Activated T-cell treated with anti-CD3 and anti-CD28 coated beads, Interleukin-2, amount 50 U/mL, for 4 hours (primary cell): ENCODE measurements at places on chromosomes 3 and 15. TPM values are rescaled to one million over a fixed set of nuclear protein-coding genes. Genes with fewer than 3 reads are reported as not detected.

DNA sequence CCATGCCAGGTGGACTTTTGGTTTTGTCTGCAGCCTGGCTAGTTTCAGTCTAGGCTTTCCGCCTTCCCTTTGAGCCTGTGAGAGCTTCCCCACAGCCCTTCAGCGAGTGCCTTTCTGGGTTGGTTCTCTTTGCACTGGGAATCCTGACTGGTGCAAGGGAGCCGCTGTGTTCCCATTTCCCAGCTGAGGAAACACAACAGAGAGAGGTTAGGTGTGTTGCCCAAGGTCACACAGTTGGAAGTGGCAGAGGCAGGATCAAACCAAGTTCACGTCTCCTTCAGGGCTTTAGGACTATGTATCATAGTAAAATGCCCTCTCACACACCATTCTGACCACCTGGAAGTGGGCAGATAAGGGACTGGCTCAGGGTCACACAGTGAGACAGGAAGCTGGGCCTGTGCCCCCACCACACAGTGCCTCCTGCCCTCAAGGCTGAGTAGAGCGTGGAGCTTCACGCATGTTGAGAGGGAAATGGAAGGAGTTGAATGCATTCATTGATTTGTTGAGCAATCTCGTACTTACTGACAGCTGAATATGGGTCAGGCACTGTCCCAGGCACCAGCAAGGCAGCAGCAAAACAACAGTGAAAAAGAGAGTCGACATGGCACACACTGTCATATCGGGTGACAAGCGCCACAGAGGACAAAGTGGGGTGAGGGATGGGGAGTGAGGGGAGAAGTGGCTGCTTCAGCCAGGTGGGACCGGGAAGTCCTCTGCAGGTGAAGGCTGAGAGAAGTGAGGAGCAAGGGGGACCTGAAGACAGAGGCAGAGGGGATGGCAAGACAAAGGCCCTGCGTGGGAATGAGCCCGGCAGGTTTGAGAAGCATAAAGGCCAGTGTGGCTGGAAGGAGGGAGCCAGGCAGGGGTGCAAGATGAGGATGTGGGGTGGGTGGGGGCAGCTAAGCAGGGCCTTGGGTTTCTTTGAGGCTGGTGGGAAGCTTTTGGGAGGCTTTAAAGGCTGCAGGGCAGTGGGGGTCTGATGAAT lies 12.3 kb upstream of the ANPEP start:
- no peak for DNase-seq

DNA sequence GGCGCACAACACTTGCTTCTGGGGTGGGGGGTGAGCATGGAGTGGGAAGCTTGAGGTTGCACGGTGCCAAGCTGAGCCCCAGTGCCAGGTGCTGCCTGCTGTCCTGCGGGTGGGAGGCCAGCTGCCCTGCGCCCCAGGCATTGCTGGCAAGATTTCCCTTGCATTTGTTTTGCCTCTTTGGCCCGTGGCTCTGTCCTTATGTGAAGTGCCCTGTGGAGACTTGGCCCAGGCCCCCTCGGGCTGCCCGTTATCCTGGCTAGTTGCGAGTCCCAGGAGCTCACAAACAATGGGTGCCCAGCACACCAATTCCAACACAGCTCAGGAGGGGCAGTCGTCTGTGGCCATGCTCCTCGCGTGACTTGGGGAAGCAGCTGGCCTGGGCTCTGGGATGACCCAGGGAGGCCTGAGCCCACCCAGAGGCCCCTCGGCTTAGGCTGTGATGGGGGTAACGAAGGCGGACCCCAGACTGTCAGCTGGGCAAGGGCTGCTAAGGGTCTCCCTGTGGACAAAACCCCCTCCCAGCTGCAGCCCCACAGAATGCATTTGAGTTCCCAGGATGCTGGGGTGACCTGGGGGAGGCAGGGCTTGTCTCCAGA lies 5.9 kb downstream of the C3orf22 start:
- no peak for DNase-seq

- no peak for DNase-seq
Measured at GRCh38 chr3:28267984-28268849, 26.8 kb downstream of the CMC1 start.

- DNase-seq, result no peak
Measured at GRCh38 chr3:177193688-177194268, 3.5 kb downstream of the TBL1XR1 start.

Gene GPR62
- total RNA-seq, result not detected

Gene HESX1
- not detected for total RNA-seq

Gene ST3GAL6
- total RNA-seq, result not detected
